ENCODE measurements at places on chromosomes 11 and 22.

- DNase-seq: peak; percentile 68
Measured at GRCh38 chr11:76209375-76209972, 3.2 kb upstream of the WNT11 start.

GRCh38 chr11:114129142-114129541 is 69.6 kb downstream of the ZBTB16 start:
- DNase-seq: no peak

- DNase-seq: no peak
Measured at GRCh38 chr11:14411818-14412217, 52.8 kb upstream of the RRAS2 start.

DNA sequence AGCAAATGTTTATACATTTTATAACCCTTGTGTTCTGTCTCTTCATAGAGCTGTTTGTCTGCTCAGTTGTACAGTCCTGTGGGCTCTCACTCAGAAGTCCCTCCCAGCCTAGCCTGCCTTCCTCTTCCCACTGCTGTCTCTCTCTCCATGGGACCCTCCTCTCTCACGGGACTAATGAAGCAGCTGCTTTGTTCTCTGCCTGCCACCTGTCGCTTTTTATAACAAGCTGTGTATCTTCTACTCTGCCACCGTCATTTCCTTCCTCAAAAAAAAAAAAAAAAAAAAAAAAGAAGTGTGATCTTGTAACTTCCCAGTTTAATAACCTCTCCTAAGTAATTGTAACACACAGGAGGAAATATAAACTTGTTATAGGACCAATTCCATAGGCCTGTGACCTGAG is 92.2 kb upstream of the ALKBH3 start:
- DNase-seq: peak; percentile 52

DNA sequence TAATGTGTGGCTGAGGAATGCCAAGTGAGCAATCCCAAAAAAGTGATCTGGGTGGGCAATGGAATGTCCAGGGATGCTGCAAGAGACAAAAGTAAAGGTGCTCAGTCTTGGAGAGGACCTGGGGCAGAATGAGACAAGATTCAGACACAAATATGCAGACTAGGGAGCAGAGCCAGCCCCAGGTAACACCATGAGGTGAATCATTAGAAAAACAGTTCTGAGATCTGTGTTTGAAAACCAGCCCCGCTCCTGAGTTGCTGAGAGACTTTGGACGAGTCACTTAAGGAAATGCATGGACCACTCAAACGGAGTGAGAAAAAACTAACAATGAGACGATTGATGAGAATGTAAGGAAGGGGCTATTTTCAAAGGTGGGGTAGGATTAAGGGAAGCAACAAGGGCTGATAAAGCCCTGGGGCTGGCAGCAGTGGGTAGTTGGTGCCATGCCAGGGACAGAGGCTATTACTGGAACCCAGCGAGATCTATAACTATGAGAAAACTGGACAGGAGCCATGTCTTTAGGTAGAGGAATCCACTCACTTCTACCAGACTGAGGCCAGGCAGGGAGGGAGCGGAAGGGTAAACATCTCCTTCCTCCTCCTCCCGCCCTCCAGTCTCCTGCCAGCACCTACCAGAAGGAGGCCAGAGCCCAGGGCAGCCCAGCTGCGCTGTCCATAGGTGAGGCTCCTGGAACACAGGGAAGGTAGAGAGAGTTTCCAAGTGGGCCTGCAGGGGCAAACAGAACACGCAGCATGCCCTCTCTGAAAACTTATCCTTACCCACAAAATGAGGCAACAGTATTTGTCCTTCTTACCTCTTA is 130.4 kb upstream of the TEAD1 start:
- no peak for DNase-seq

DNA sequence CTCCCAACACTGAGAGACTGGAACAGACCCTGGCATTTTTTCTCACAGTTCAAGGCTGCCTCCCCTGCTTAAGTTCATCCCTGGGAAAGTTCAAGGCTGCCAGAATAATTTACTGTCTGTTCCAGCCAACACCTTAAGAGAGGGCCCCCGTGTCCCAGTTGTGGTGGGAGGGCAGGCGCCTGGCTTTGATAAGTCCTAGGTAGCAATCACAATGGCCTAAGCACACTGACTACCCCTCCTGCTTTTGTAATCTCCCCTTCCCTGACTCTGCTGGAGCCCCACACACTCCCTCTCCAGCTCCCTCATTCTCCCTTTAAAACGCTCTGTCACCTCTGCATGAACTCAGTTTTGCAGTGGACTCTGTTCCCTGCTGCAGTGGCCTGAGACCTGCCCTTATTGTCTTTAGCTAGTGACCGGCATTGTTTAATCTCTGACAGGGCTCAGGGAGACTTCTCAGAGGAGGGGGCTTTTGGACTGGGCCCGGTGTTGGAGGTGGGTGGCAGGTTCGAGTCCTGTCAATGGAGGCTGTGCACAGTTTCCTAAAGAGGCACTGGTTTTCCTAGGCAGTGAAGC is 507.2 kb downstream of the TBC1D22A start:
- DNase-seq: no peak

DNA sequence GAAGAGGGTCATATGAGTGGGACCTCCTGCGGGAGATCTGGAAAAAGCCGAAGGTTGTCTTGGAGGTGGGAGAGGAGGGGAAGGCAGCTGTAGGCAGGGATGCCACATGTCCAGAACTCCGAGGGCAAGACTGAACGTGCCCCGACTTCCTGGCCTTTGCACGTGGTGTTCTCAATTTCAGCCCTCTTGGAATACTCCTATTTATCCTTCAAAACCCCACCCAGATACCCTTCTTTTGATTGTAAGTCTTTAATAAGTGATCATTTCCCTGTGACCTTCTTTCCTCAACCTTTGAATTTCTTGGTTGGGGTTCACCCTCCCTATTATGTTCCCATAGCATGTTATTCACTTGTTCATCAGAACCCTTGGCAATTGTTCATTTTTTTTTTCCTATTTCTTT is 95.3 kb upstream of the CRYBB3 start:
- no peak for DNase-seq

- DNase-seq: no peak
Measured at GRCh38 chr11:116439361-116439677, 333.5 kb downstream of the BUD13 start.

- DNase-seq: no peak
Measured at GRCh38 chr11:117772360-117772759, 24.7 kb downstream of the DSCAML1 start.

GRCh38 chr11:39192671-39193070 is 2266.8 kb downstream of the LRRC4C start:
- DNase-seq: no peak

- DNase-seq: no peak
Measured at GRCh38 chr11:100831929-100832494, 144.9 kb downstream of the ARHGAP42 start.
